ENCODE measurements at places on chromosomes 3 and 15.
A peak's percentile ranks its signal among the peaks of the same experiment; 100 is the strongest.

DNA sequence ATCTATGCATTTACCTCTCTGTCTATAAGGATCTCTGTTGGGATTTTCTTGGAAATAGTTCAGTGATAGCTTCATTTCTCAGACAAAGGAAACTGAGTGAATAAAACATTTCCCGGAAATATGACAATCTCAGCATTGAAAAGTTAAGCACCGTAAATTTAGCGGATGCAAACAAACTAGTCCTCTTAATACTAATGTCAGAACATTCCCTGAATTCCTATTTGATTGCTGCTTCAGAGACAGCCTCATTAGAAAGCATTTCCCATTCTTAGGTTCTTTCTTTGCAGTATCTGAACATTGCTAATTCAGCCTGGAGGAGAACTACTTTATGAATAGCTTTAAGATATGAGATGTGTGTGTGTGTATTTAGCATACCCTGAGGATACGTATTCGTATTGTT, 101.3 kb downstream of the NR2F2 start:
- DNase-seq: no peak

DNA sequence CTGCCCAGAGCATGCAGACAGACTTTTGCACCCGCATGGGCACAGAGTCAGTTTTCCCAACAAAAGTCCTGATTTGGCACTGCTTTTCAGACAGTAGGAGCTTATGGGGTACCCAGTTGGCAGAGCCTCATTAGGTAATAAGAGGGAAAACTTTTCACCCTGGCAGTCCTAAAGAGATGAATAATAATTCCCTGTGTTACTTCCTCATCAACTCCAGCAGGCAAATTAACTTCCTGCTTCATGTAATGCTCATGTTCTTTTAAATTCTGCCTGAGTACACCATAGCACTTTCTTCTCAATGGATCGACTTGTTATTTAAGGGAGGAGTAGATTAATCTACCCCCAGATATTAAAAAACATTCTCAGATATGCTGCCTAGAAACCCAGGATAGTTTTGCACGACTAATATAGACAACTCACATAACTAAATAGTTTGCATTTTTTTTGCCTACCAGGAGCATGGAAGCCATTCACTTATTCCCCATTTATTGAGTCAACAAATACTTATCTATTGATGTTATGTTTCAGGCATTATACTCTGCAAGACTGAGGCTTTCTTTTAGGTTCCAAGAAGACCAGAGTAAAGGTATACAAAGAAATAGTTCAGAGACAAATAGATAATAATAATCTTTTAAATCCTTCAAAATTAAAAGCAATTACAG, 214.5 kb downstream of the KCNMB2 start:
- no peak for DNase-seq

DNA sequence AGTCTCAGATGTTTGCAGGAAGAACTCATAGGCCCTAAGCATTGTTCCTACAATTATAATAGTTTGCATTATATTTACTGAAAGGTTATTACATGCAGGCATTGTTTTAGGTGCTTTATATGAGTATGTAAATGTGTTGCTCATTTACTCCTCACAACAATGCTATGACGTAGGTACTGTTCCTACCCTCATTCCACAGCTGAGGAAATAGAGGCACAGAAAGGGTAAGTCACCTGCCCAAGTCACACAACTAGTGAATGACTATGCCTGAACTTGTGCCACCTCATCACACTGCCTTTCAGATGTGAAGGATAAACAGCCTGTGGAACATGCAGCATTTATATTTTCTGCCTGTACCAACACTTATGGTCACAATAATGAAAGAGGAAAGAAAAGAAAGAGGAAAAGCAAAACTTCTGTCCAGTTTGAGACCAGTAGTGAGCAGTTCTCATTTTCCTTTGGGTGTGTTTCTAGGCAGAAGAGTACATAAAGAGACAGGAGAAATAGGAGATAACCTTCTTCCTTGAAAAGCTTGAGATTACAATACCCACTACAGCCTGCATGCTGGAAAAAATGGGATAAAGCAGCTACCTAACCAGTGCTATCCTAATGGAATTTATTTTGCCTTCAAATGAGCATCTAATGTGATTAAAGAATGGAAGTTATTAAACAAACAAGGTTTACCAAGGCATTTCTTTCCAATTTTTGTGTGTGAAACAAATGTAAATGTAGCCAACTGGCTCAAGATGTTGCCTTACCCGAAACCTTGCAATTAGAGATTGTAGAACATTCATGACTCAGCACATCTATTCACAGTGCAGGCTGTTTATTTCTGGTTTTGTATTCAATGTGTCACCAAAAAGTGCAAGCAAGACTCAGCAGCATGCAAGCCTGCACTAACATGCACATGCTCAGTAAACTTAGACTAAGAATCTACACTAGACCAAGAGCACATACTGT, 20.5 kb upstream of the ENTPD3 start:
- DNase-seq: no peak

- DNase-seq: no peak
Observed at GRCh38 chr3:160968761-160969160, 136.4 kb downstream of the B3GALNT1 start.

- DNase-seq: no peak
Observed at GRCh38 chr3:32992310-32992686, 40.9 kb downstream of the CCR4 start.

- DNase-seq: no peak
Observed at GRCh38 chr15:68410466-68411342, 21.3 kb downstream of the ITGA11 start.

DNA sequence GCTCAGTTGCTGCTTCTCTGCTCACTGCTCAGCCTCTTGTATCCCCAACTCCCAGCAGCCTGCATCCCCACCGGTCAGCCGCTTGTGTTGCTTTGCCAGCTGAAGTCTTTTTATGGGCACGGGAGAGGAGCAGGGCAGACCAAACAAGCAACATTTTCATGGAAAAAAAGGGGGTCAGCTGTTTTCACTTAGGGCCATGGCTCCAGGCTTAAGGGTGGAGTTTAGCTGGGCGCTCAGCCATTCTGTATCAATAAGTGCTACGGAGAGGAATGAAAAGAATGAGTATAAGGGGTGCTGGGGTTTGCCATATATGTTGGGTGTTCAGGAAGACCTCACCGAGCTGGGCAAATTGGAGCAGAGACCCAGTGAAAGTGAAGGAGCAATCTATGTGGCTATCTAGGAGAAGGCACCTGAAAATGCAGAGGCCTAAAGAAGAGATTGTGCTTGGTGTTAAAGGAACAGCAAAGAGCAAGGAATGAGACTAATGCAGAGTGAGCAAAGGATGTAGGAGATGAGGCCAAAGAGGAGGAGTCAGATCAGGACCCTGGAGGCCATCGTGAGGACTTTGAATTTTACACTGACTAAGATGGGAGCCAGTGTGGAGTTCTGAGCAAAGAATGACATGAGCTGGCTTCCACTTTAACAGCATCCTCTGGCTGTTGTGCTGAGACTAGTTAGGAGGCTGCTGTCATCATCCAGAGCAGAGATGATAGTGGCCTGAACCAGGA, 16.6 kb upstream of the IREB2 start:
- DNase-seq: no peak

- no peak for DNase-seq
Observed at GRCh38 chr15:26773917-26774316, 1.1 kb upstream of the GABRB3 start.

- DNase-seq: no peak
Observed at GRCh38 chr3:174945951-174946350, 86.8 kb downstream of the NAALADL2 start.

DNA sequence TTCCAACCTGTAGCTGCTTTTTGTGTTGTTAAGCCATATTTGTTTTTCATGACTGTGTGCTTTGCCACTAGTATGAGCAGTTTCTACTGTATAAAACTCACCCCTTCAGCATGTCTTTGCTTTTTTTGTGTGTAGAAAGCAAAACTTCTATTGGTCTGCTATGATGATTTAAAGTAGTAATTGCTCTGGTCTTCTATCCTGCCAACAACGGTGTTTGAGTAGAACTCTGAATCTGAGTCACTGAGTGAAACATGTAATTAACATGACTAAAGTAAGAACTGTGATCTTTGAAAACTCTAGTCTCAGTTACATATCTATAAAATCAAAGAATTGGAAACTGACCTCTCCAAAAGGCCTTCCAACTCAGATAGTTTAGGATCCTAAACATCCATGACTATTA, 133.6 kb downstream of the TPRG1 start:
- no peak for DNase-seq

GRCh38 chr3:128878556-128879124, 780 bp upstream of the ACAD9 start:
- DNase-seq: peak; percentile 42

DNA sequence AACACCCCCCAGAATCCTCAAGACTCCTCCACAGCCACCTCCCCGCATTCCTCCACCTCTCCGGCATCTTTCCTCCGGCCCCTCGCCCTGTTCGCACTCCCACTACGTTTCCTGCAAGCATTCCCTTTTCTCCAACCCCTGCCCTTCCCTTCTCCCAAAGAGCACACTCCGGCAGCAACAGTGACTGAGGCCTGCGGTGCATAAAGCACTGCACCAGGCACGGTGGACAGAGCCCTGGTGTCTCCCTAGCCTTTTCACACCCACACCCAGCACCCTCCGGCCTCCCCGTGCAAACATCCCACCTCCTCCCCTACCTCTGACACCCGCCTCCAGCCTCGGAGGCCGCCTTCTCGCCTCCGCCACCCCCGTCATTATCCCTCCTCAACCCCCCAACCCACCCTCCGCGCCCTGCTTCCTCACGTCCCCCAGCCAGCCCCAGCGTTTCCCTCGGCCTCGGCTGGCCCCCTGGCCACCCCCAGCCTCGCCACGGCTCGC, 577 bp downstream of the ZNF148 start:
- peak; percentile 50 for DNase-seq

DNA sequence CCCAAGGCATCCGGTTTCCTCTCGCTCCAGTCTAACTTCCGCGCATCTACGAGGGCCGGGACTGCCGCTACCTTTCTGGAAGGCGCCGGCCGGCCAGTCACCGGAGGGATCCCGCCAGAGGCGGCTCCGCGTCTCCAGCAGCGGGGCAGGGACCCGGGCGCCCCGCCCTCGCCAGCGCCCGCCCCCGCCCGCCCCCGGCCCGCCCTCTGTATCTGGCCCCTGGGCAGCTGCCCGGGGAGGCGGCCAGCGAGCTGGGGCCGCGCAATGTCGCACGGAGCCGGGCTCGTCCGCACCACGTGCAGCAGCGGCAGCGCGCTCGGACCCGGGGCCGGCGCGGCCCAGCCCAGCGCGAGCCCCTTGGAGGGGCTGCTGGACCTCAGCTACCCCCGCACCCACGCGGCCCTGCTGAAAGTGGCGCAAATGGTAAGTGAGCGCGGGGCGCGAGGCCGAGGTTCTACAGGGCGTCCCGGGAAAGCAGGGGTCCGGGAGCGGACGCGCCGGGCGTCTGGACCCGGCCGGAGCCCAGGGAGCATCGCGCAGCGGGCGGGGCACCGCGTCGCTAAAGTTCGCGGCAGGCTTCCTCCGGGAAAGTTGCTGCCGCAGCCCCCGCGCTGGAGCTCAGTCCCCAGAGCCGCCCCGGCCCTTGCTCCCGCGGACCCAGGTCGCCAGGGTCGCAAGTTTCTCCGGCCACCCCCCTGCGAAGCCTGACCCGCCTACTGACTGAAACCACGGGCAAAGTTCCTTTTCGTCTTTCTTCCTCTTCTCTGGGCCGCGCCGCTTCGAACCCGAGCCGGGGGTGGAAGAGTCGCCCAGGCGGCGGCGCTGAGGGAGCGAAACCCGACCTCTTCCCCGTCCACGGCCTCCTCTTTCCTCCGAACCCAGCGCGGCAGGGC, at the start of gene CMTM7:
TSS of gene CMTM7 (plus strand) at position 211 of the 893 bp plus-strand sequence. CDS start at position 265, 54 bp downstream.
- peak; percentile 69 for DNase-seq

DNA sequence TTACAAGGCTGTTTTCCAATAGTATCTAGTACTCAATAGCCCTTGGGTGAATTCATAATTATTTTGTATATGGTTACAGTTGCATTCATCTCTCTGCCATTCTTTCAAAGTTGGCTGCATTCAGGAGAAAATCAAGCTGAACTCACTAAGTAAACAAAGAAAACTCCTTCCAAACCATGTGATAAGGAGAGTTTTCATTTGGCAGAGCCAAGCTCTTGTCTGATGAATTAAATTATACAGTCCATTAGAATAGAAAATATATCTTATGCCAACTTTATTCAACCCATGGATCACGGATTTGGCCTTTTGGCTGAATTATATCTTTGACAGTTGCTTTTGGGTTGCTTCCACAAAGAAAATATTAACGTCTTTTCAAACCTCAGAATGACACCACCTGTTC, 272.3 kb upstream of the ROBO1 start:
- no peak for DNase-seq

GRCh38 chr3:355622-356021, 159.1 kb downstream of the CHL1 start:
- DNase-seq: no peak

DNA sequence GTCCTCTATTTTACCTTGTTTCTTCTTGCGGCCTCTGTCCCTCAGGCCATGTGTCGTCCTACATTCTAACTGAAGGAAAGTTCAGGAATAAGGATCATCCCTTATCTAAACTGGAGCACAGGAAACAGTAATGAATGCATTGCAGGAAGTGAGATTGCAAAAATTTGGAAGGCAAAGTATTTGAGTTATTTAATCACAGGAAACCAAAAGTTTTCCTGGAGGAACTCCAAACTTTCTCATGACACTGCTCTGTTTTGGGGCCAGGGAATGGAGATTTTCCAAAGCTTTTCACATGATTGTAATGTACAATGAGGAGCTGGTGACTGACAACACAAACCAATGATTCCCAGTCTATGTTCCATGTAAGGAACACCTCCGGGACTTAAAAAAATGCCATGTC, 57.8 kb upstream of the PLSCR4 start:
- no peak for DNase-seq

GRCh38 chr3:69411346-69411745, 25.5 kb upstream of the FRMD4B start:
- DNase-seq: no peak

DNA sequence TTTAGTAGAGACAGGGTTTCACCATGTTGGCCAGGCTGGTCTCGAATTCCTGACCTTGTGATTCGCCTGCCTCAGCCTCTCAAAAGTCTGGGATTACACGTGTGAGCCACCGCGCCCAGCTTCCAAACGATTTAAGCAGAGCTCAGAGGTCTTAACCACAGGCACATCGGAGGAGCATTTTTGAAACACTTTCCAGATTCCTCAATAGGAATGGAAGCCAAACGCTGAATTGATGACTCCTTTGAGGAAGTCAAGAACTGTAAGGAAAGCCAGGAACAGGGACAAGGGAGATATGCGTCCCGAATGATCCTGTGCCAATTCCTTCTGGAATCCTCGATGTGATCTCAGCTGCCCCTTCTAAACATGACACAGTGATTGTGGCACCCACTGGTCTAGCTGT, 40.0 kb downstream of the TRH start:
- DNase-seq: no peak
